ENCODE measurements at places on chromosomes 12 and 14. TPM values are rescaled to one million over a fixed set of nuclear protein-coding genes. Genes with fewer than 3 reads are reported as not detected.
A peak's percentile ranks its signal among the peaks of the same experiment; 100 is the strongest.

GRCh38 chr12:79300199-79300568 lies 390.6 kb downstream of the PAWR start:
- DNase-seq: no peak

DNA sequence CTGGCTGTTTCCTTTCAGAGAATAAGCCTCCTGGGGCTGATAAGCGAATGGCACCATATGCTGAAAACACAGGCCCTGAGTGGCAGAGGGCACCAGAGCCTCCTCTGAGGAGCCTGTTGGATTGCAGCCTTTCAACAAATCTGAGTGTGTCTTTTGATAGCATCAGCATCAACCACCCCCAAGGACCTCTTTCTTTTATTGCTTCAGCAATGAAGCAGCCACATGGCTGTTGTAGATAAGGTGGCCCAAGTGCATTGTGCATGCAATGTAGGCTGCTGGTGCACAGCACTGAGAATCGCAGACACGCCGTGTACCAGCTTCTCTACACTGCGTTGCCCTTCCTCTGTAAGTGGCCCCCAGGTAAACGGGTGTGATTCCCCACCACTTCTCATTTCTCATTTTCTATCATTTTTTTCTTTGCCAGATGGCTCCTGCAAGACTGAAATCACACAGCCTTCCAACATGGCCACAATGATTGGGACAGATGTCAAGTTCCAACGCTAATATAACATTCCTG lies 191.7 kb downstream of the DAD1 start:
- no peak for DNase-seq

- no peak for DNase-seq
Measured at GRCh38 chr12:52772772-52773171, 4.4 kb downstream of the KRT76 start.

GRCh38 chr14:45104561-45104960 lies 20.6 kb downstream of the PRPF39 start:
- no peak for DNase-seq

- DNase-seq: no peak
Measured at GRCh38 chr14:92659765-92660561, 88.5 kb downstream of the LGMN start.

- DNase-seq: no peak
Measured at GRCh38 chr12:20560935-20561334, 134.2 kb upstream of the SLCO1C1 start.

- DNase-seq: no peak
Measured at GRCh38 chr12:114006482-114007425, 40.6 kb upstream of the RBM19 start.

DNA sequence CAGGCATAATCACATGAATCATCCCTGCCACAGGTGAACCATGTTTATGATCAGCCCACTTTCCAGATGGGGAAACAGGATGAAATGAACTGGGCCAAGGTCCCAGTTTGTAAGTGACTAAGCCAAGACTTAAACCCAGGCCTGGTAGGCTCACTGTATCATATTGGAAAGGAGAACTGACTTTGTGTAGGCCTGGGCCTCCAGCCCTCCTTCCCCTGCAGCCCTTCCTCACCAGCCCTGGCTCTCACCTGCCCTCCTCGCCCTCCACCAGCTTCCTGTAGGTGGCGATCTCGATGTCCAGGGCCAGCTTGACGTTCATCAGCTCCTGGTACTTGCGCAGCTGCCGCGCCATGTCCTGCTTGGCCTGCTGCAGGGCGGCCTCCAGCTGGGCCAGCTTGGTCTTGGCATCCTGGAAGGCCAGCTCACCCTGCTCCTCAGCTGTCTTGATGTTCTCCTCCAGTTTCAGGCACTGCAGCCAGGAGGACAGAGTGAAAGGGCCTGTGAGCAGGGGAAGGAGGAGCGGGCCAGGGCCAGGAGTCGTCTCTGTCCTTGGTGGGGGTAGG lies 19.8 kb downstream of the KRT80 start:
- no peak for DNase-seq

GRCh38 chr14:22547313-22547947 lies 41.6 kb downstream of the DAD1 start:
- no peak for DNase-seq

GRCh38 chr12:81146228-81147225 lies 68.6 kb downstream of the ACSS3 start:
- no peak for DNase-seq

DNA sequence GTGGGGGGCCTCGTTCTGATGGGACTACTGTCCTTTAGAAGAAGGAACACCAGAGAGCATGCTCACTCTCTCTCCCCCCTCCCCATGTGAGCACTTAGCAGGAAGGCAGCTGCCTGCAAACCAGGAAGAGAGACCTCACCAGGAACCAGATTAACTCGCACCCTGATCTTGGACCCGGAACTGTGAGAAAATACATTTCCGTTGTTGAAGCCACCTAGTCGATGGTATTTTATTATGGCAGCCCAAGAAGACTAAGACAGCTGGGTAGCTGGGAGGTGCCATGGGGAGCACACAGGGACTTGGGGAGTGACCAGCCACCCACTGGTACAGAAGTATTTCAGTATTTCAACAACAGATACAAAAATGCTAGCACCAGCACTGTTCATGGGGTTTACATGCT lies 59.0 kb downstream of the VCPKMT start:
- no peak for DNase-seq

DNA sequence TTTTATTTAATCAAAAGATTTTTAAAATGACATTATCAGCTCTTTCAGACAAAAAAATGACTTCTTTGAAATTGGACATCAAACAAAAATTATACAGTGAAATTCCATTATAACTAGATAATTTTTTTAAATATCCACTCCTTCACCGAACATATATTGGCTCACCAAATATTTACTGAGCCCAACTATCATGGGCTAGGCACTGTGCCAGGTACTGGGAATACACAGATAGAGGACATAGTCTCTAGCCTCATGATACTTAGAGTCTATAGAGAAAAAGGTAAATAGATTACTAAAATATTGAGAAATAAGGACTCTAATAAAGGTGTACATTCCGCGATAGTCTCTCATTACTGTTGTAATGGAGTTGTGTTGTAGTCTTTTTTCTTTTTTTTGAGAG lies 219.9 kb downstream of the SEC23A start:
- DNase-seq: no peak

- no peak for DNase-seq
Measured at GRCh38 chr14:105843444-105844046, 317.2 kb downstream of the TMEM121 start.

GRCh38 chr14:68652433-68652690 lies 140.5 kb downstream of the ZFP36L1 start:
- no peak for DNase-seq

GRCh38 chr12:19129486-19130223 lies at the start of gene PLEKHA5:
PLEKHA5 (plus strand) TSS chr12:19129733; CDS start chr12:19129800, 67 bp downstream.
- peak; percentile 66 for DNase-seq

- DNase-seq: no peak
Measured at GRCh38 chr14:77037215-77037937, 8.9 kb upstream of the IRF2BPL start.

DNA sequence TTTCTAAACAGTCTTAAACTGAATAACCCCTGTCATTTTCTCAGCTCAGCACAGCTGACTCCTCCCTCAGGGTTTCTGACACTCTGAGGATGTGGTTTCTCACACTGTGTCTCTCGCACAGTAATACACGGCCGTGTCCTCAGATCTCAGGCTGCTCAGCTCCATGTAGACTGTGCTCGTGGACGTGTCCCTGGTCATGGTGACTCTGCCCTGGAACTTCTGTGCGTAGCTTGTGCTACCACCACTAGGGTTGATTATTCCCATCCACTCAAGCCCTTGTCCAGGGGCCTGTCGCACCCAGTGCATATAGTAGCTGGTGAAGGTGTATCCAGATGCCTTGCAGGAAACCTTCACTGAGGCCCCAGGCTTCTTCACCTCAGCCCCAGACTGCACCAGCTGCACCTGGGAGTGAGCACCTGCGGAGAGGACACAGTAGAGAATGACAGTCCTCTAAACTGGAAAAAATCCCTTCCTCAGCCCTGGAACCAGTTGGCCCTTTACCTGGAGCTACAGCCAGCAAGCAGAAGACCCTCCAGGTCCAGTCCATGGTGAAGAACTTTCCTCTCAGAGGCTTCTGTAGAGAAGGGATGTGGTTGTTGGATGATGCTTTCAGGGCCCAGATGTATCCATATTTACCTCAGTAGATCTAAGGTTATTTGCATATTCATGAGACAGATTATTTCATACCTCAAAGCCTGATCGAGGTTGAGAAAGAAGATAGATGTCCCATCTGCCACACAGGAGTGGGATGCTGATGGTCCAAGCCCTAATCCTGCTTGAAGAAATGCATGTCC lies 984.8 kb downstream of the TMEM121 start:
- DNase-seq: no peak

GRCh38 chr14:83867566-83868225 lies 1662.2 kb upstream of the FLRT2 start:
- no peak for DNase-seq

- DNase-seq: no peak
Measured at GRCh38 chr14:95192311-95192710, 35.0 kb upstream of the DICER1 start.

- DNase-seq: no peak
Measured at GRCh38 chr14:101470266-101470665, 91.0 kb upstream of the DIO3 start.

DNA sequence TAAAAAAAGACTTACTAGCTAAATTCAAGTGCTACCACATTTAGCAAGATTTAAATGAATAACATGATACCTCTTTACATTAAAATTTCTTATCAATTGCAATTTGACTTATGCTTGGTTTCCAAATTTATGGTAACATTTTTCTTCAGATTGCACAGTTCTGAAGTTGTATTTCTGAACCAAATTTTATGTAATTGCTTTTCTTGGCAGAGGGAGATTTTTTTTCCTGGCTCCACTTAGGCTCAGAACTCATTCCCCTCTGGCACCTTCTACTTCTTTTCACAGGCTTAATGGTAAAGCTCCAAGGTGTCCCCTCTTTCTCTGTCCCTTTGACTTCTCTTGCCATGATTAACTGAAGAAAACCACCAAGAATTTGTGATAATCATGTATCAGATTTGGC lies 99.8 kb upstream of the TMTC1 start:
- DNase-seq: no peak

DNA sequence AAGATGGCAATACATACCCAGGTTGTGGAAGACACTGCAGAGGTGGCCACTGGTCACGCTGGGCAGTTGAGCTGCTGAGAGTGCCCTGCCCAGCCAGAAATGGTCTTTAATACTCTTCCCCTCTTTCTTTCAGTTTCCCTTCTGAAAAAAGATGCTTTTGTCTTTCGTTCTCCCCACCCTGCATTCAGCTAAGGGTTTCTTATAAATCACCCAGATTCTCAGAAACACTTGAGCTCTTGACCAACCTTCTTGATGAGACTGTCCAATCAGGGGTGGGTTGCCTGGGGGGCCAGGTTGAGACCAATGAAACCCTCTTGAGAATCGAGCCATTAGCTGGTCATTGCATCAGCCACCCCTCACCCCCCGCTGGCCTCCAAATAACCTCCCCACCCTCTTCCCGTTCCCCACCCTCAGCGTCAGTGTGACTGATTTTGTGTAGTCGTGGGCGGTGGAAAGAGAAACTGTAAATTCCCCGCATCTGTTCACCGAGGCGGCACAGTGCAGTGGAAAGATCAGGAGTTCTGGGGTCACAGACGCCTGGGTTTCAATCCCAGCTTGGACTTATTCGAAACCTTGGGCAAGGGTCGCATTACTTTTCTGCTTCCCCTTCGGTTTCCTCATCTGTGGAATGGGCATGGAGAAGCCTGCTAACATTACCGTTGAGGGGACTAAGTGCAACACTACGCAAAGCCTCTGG lies 52.3 kb downstream of the SLC25A47 start:
- DNase-seq: no peak

DNA sequence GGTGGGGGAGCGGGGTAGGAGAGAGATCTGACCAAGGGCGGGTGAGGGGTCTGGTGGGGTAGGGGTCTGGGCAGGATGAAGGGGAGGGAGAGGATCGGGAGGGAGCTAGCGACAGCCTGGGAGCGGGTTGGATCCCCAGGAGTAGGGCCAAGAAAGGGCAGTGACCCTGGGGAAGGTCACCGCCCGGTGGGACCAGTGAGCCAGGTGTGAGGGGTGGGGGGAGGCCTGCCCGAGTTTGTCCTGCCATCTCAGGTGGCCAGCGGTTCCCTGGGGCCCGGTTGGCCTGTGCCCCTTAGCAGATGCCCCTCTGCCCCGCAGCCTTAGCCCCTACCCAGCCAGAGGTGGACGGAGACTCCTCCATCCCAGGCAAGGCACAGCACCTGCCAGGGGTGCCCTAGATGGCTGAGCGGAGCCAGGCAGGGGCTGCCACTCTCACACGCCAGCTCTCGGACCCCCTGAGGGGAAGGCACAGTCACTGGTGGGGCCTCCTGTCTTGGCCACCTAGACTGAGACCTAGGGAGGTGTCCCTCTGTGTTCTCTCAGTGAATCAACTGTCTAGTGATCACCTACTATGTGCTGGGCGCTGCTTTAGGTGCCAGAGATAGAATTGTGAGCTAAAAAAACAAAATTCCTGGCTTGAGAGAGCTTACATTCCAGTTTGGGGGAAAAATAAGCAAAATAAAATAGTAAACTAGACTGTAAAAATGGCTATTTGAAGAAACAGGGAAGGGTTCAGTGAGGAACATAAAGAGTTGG lies 629 bp upstream of the TTC7B start:
- no peak for DNase-seq

DNA sequence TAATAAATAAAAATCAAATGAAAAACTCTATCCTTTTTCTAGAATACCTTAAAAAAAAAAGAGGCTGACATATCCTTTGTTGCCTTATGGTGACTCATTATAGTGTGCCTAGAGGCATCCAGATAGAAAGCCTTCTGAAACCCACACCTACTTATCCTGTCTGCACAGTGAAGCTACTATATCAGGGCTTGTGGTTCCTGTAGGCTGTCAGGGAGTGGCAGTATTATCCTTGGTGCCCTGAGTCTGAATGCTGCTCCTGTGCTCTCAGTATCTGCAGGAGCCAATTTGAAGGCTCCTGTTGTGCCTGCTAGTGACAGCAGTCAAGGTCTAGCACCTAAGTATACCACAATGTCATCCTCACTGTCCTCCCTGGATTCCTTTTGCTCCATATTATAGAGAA lies 168.4 kb upstream of the AVPR1A start:
- no peak for DNase-seq

GRCh38 chr12:49288922-49289555 lies 5.9 kb upstream of the PRPH start:
- DNase-seq: no peak

DNA sequence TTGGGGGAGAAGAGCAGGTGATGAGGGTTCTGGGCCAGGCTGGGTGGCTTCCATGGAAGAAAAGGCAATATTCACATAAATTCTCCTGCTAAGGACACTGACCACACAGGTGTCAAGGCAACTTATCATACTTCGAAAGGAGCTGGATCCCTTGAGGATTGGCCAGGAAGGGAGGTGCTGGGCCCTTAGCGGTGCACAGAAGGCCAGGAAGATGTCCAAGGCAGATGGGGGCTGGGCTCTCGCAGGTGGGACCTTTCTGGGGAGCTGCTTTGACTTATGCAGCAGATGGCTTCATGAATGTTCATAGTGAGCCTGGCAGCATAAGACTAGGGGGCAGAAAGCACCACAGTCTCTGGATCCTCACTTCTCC lies 3.9 kb downstream of the CD63 start:
- DNase-seq: no peak

PAX9 gene
- 0.47 TPM for polyA plus RNA-seq

SDR9C7 gene
- 0.25 TPM for polyA plus RNA-seq

B4GALNT1 gene
- 0.96 TPM for polyA plus RNA-seq

MYF5 gene
- polyA plus RNA-seq: not detected

AVPR1A gene
- 6.9 TPM for polyA plus RNA-seq

OR4E2 gene
- not detected for polyA plus RNA-seq

AJUBA gene
- polyA plus RNA-seq: 75.8 TPM

RFLNA gene
- 6.1 TPM for polyA plus RNA-seq

KRT6C gene
- polyA plus RNA-seq: not detected

GNS gene
- 143 TPM for polyA plus RNA-seq
